ENCODE measurements at places on chromosomes 6 and 20.

DNA sequence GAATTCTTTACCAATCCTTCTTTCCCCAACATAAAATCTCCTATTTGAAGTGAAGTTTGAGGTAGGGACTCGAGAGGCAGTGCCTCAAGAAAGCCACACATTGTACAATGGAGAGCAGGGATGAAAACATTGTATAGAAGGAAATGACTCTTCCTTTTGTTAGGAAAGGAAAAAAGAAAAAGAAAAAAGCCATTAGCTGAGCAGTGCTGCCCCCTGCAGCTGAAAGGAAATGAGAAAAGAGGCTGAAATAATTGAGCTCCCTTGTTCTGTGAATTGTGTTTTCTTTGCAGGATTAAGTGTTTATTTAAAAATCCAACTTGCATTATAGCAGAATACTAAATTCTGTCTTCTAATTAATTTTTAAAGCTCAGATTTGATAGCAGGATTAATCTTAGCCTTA is 162.9 kb upstream of the SASH1 start:
- peak; percentile 28 for DNase-seq

DNA sequence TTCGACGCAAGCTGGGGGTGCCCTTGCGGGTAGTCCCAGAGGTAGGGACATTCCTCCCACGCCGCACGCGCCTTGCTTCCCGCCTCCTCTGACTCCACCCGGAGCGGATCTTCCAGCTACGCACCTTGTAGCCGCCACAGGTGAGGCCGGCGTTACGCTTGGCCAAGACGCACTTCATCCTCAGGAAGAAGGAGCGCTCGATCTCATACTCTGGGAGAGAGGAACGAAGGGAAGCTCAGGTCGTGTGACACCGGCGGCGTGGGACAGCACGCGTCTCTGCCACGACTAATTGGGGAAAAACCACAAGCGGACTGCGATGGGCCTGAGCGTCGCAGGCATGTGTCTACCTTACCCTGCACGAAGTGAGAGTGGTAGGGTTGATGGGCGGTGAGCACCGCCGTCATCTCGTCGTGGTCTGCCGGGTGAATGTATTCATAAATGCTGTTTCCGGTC is 15.5 kb downstream of the SIM1 start:
- DNase-seq: no peak

- no peak for DNase-seq
Measured at GRCh38 chr6:8839626-8840025, 404.3 kb upstream of the SLC35B3 start.

GRCh38 chr6:99668036-99668705 is 61.5 kb downstream of the PRDM13 start:
- DNase-seq: no peak

DNA sequence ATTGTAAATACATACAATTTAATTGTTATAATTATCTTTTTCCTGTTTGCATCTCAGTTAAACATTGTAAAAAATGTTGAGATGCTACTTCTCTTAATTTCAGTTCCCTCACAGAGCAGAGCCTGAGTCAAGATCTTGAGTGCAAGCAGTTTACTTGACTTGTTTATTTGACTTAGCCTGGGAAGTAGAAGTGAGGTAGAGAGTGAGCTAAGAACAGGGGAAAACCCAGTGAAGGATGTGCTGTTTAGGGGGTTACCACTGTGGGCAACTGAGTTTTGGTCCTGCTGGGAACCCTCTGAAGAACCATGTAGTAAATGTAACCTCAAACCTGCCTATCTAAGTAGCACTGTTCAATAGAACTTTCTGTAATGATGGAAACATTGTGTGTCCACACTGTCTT is 495.2 kb upstream of the FLRT3 start:
- DNase-seq: no peak

- no peak for DNase-seq
Measured at GRCh38 chr6:142796571-142796970, 148.4 kb downstream of the HIVEP2 start.

DNA sequence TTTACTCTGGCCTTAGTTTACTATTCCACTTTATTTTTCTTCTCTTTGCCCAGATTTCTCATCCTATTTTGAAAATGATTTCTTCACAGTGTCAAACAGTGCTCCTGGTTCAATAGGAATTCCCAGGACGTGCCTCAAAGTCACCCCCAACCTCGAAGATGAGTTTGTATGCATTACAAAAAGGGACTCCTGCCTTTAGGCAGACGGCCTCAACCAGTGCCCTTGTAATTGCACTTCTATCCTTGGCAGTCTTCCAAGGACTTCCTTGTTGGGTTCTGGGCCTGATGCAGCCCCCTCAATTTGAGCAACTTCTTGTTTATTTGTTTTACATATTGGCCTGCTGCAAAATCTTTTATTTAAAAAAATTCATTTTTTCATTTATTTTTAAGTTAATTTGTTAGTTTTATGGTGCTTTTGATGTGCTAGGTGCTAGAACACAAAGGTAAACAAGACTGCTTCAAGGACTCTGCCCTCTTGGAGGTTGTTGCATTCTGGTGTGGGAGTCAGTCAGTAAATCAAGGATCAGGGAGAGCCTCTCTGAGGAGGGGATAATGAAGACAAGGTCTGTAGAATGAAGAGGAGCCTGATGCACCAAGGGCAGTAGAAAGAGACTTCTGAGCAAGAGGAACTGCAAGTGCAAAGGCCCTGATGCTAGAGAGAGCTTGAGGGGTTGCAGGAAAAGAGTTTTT is 181.5 kb upstream of the LAMP5 start:
- no peak for DNase-seq

DNA sequence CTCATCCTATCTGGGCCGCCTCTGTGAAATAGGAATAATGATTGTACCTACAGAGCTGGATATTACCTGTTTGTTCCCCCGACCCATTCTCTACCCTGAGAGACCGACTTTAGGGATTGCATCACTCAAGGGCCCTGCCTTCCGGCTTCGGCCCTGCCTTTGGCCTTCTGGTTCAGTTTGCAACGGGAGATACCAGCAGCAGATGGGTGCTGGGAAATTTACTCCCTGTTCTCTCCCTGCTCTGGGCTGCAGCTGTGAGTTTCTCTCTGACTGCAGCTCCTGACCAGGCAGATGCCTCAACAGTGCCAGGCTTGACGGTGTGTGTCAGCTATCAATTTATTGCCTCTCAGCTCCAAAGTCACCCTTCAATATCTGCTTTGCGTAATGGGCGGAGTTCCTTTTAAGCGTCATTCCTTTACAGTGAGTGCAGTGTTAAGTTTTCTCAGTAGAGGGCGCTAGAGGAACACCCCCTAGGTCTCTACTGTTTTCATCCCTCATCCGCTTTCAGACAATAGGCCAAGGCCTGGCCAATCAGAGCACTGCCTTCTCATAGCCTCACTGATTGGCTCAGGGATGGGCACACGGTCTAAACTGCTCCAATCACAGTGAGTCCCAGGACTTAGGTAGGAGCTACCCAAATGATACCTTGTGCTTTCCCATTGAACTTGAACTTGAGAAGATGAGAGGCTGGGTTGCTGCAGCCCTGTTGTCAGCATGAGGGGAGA is 30.0 kb downstream of the KCNG1 start:
- DNase-seq: peak; percentile 84

DNA sequence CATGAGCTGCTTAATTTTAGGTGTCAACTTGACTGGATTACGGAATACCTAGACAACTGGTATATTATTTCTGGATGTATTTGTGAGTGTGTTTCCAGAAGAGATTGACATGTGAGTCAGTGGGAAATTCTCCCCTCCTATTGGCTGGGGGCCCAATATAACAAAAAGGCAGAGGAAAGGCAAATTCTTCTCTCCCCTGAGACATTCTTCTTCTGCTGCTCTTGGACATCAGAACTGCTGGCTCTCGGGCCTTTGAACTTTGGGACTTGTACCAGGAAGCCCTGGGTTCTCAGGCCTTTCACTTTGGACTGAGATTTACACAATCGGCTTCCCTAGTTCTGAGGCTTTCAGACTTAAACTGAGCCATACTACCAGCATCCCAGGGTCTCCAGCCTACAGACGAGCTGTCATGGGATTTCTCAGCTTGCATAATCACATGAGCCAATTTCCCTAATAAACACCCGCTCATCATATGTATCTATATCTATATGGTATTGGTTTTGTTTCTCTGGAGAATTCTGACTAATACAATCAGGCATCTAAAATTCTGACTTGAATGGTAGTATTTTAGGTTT is 7.6 kb upstream of the BTN3A3 start:
- no peak for DNase-seq

- DNase-seq: no peak
Measured at GRCh38 chr6:167910652-167911051, 83.9 kb downstream of the AFDN start.

DNA sequence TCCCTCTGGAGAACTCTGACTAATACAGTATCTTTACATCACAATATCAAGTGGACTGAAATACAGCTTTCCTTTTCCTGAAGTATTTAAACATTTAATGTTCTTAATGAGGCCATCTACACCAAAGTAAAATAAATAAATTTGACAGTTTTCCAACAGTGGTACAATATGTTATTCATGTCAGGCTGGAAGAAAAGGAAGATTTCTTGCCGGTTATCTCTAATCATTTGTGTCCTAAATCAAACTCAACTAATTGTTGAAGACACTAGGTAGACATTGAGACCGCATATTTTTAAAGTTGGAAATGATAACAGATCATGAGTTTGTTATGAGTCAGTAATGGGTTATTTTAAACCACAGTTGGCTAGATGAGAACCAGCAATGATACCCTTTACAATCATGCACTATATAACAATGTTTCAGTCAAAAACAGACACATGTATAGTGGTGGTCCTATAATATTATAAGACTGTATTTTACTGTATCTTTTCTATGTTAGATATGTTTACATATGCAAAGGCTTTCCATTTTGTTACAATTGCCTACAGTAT is 241.6 kb downstream of the LMBRD1 start:
- DNase-seq: no peak

GRCh38 chr6:36719126-36719525 is 21.5 kb downstream of the RAB44 start:
- DNase-seq: no peak

DNA sequence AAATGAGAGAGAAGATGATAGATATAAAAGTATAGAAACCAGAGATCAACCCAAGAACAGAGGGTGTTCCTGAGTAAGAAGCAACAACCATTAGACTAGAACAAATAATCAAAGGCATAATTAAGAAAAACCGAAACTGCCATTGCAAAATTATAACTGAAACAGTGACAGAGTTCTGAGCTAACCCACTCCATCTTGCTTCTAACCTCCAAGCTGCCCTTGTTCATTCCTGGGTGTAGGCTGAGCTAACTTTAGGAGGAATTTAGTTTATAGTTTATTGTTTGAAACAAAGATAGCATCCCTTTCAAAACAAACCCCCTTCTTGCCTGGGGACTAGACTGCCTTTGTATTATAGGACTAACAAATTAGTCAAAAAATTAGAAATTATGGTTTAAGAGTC is 56.1 kb upstream of the PRND start:
- DNase-seq: no peak

DNA sequence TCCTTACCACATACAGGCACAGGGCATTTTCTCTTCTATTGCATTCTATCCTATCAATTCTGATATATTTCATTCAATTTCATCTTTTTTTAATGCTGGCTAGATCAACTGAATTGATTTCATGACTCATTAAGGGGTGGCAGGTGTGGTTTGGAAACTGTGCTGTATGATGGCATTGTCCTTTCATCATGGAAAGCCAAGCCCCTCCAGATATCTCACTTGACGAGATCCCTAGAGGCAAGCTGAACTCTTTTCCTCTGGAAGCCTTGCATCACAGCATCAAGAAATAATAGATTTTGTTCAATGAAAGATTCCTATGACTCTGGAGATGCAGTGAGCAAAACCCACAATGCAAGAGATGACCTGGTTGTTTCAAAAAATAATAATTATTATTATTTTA is 401.2 kb downstream of the PREX1 start:
- no peak for DNase-seq

DNA sequence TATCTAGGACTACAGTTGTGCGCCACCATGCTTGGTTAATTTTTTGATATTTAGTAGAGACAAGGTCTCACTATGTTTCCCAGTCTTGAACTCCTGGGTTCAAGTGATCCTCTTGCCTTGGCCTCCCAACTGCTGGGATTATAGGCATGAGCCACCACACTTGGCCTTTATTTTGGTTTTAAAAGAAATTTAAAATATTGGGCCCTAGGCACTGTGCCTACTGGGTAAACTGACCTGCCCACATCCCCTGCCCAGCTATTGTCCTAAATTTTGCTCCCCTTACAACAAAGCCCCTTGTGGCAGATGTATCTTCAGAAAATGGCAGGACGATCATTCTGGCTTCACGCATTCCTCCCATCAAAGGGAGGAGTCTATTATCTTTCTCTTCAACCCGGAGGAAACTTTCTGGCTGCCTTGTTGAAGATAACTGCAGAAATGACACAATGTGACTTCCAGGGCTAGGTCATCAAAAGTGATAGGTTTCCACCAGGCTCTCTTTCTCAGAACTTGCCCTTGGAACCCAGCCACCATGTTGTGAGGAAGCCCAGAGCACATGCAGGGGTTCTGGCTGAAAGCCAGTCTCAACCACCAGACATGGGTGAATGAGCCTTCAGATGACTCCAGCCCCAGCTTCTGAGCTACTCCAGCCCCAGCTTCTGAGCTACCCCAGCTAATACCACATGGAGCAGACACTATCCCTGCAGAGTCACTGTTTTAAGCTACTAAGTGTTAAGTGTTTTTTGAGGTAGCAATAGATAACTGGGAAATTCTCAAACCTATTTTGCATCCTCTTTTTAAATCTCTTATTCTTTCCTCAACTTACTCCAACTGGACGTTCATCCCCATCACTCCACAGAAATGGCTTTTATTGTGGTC is 4.6 kb upstream of the GUCA1B start:
- peak; percentile 19 for DNase-seq

- DNase-seq: no peak
Measured at GRCh38 chr6:12090714-12091113, 78.6 kb downstream of the HIVEP1 start.

DNA sequence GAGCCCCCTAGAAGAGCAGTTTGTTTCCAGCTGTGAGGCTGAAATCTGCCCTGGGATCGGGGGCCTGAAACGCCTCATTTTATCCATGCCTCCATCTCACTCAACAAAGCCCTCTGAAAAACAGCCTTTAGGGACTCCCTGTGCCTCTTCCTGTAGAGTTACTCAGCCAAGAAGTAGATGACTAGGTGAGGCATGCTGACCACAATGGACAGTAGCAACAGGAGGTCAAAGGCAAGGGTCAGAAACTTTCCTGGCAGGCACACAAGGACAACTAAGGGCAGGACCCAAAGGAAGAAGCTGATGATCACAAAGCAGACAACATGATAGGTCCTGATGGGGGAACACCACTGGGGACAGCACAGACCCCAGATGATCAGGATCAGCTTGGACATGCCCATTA is 12.8 kb downstream of the MAS1L start:
- DNase-seq: no peak

- DNase-seq: no peak
Measured at GRCh38 chr6:3026791-3027626, 27.3 kb downstream of the NQO2 start.

DNA sequence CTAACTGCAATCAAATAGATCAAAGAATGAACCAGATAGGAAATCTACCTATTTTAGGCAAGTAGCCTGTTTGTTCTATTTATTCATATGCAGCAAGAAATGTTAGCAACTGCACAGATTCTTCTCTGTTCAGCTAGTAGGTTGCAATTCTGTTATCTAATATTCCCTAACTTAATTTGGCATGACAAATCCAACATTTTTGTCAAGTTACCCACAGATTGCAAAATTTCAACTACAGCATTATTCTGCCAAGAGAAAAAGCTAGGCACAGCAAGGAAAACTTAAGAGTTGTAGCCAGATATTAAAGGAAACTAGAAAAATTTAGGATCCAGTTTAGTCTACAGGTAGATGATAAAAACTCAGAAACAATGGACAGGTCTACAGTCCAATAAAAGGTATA is 104.4 kb upstream of the SYNCRIP start:
- DNase-seq: no peak
